ENCODE measurements at places on chromosomes 4 and X. TPM values are rescaled to one million over a fixed set of nuclear protein-coding genes. Genes with fewer than 3 reads are reported as not detected.

PCYT1B gene
- total RNA-seq = 0.74 TPM

RXFP1 gene
- not detected for total RNA-seq

FGG gene
- not detected for total RNA-seq

FABP2 gene
- total RNA-seq = not detected

CTAG1B gene
- not detected for total RNA-seq

RASGEF1B gene
- 2.0 TPM for total RNA-seq

BEX5 gene
- total RNA-seq = not detected

SHROOM4 gene
- total RNA-seq = 1.4 TPM

TMEM156 gene
- 0.18 TPM for total RNA-seq

ABCG2 gene
- total RNA-seq = 0.90 TPM

TLL1 gene
- 1.5 TPM for total RNA-seq

TXK gene
- 0.25 TPM for total RNA-seq

CTPS2 gene
- total RNA-seq = 6.2 TPM

IL3RA gene
- 0.09 TPM for total RNA-seq

IQCM gene
- 0.27 TPM for total RNA-seq

RPL10 gene
- total RNA-seq = 3,230 TPM

MEPE gene
- total RNA-seq = not detected

HMX1 gene
- total RNA-seq = not detected

ZNF157 gene
- not detected for total RNA-seq

BGN gene
- total RNA-seq = 133 TPM

PRR32 gene
- total RNA-seq = not detected

CABS1 gene
- total RNA-seq = not detected

MAGEA2 gene
- not detected for total RNA-seq

TEX13D gene
- not detected for total RNA-seq

CCDC120 gene
- total RNA-seq = 1.2 TPM

ZMYM3 gene
- 10.6 TPM for total RNA-seq

FOXO4 gene
- 4.2 TPM for total RNA-seq

SULT1B1 gene
- 1.3 TPM for total RNA-seq

CSN2 gene
- not detected for total RNA-seq

CNGA1 gene
- total RNA-seq = not detected

BEND2 gene
- total RNA-seq = not detected

USP27X gene
- total RNA-seq = 2.9 TPM

NSG1 gene
- total RNA-seq = 2.7 TPM

TMEM150C gene
- total RNA-seq = 1.9 TPM

Data from fibroblast of the aortic adventitia (primary cell).